NCI-H510A (cell line): ENCODE measurements at places on chromosomes 4 and X.

DNA sequence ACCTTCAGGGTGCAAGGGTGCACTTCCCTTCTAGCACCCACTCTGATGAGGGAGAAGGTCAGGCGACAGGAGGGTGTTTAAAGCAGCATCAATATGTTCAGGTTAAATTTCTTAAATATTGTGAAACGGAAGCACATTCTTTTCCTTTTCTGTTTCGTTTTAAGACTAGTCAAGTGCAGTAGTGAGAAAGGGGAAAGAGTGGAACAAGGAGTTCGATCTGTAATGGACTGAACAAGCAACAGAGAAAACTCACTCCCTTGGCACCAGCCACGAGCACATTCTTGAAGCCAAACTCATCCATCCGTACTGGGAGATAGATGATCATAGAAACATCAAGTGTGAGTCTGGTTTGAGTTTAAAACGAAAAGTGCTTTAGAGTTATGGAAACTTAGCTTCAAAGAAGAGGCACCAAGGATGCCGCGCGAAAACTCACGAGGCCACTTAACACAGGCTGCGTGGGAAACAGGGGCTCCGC, 815 bp downstream of the FAM53A start:
- no peak for DNase-seq

DNA sequence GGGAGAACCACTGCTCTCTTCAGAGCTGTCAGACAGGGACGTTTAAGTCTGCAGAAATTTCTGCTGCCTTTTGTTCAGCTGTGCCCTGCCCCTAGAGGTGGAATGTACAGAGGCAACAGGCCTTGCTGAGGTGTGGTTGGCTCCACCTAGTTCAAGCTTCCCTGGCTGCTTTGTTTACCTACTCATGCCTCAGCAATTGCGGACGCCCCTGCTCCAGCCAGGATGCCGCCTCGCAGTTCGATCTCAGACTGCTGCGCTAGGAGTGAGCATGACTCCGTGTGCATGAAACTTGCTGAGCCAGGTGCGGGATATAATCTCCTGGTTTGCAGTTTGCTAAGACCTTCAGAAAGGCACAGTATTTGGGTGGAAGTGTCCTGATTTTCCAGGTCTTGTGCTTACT, 70.9 kb downstream of the MAGEB5 start:
- no peak for DNase-seq

GRCh38 chr4:87067124-87067885, 132.5 kb downstream of the AFF1 start:
- no peak for DNase-seq

DNA sequence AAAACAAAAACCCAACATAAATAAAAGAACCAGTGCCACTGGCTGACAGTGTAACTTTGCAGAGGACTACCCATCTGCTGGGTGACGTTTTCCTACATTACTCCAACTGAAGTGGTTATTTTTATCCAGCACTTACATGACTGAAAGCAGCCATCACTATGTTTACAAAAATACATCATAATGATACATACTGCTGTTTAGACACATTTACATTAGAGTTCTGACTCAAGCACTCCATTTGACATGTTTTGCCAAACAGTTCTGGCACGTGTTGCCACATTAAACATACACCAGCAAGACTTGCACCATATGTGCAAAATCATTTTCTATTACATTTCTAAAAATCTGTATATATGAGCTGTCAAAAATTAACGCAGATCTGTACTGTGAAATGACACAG, 39.6 kb downstream of the BEND4 start:
- DNase-seq: no peak

DNA sequence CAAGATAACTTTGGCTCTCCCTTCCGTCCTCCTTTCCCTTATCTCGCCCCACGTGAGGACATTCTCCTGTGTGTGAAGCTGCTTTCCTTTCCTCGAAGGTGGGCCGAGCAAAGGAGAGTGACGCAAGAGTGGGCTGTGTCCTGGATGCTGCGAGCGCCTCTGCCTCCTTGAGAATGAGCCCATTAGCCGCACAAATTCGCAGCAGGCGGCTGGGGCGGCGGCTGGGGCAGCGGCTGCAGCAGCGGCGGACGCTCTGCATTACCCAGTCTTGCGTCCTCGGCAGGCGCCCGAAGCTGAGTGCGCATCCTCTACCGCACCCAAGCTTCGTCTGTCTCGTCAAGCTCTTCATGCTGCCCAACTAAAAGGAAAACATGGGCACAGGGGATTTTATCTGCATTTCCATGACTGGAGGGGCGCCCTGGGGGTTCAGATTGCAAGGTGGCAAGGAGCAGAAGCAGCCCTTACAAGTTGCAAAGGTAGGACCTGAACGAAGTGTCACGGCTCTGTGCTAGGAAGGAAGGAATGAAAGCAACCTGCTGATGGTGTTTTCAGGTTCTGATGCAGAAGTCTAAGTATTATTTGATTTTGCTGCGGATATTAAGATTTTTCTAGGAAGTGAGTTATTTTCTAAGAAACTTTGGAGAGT, at the start of gene SYNPO2:
TSS of gene SYNPO2 (plus strand) at position 189 of the 646 bp plus-strand sequence. CDS start at position 372, 183 bp downstream.
- peak; percentile 9 for DNase-seq

GRCh38 chr4:160631044-160631443, 1528.2 kb downstream of the RAPGEF2 start:
- DNase-seq: no peak

- no peak for DNase-seq
Observed at GRCh38 chrX:3717742-3718420, 4.4 kb upstream of the PRKX start.

- no peak for DNase-seq
Observed at GRCh38 chr4:184851200-184851541, 25.4 kb upstream of the ACSL1 start.

DNA sequence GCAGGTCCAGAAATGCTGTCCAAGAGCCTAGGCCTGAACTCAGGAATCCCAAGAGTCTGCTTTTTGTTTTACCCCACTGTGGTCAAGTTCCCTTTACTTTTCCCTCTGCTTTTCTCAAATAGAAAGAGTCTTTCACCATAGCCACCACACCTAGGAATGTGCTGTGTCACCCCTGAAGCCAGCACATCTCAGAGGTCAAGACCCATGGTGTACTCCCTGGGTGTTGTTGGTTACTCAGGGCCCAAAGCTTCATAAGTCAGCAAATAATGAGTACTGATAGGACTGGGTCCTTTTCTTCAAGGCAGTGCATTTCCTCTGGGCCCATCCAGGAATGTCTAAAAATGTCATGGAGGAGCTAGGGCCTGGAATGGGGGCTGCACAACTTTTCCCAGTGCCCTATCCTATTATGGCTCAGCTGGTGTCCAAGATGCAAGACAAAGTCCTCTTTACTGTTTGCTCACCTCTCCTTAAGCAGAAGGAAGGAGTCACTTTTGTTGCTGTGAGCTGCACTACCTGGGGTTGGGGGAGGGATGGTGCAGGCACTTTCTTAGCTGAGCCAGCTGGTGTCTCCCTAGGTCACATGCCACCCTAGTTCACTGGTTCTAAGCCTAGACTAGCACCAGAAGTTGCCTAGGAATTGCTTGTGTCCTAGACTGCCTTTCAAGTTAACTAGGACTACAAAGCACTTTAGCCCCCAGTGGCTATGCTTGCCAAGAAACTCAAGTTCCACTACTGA, 62.4 kb upstream of the RXFP1 start:
- DNase-seq: no peak

GRCh38 chr4:69874507-69874906, 14.6 kb upstream of the SULT1E1 start:
- no peak for DNase-seq
